Stimulated activated naive CD4-positive, alpha-beta T cell (primary cell): ENCODE measurements at places on chromosomes 5 and 9.
A peak's percentile ranks its signal among the peaks of the same experiment; 100 is the strongest.

DNA sequence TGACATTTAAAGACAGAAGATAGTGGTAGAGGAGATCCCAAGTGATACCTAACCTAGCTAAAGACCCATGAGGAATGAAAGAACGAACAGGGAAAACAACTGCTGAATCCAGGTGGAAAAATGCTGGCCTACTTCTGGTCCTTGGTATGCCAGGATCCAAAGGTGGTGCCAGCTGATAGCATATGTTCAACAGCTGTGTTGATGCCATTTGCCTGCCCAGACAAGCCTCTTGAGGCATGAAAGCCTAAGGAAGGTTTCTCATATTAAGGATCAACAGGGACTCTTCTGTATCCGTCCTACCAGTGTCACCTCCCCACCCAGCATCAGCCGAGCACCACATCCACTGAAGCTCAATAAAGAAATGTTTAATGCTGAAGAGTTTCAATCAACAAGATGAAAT, 225.7 kb upstream of the DMRT1 start:
- DNase-seq: no peak

DNA sequence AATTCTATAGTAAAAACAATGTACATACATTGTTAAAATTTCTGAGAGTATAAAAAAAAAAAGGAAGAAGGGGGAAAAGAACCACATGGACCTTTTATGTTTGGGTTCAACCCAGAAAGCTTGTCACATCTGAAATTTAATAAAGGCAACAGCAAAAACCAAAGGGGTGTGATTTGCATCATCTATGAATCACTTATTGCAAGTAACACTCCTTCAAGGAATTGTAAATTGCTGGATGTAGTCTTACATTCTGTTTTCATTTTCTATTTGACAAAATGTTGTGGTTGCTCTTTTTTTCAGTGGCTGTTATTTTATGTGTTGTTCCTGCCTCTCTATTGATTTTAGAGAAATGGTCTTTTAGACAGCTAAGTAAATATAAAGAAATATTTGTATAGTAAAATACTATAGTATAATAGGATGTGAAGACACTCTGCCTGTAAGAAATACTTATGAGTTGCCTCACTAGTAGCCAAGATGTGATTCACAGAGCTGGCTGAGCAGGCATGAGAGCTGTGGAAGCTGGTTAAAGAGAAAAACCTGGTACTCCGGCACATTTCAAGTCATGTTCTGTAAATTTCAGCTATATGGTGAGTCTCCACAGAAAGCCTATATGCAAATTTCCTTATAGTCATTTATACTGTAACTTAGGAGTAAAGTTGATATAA, 131.1 kb upstream of the CNTLN start:
- no peak for DNase-seq

- no peak for DNase-seq
Measured at GRCh38 chr5:125083981-125084380, 337.5 kb upstream of the ZNF608 start.

- DNase-seq: no peak
Measured at GRCh38 chr9:85553475-85553874, 188.3 kb downstream of the AGTPBP1 start.

GRCh38 chr5:111227801-111228200, 3.6 kb downstream of the CAMK4 start:
- peak; percentile 20 for DNase-seq

DNA sequence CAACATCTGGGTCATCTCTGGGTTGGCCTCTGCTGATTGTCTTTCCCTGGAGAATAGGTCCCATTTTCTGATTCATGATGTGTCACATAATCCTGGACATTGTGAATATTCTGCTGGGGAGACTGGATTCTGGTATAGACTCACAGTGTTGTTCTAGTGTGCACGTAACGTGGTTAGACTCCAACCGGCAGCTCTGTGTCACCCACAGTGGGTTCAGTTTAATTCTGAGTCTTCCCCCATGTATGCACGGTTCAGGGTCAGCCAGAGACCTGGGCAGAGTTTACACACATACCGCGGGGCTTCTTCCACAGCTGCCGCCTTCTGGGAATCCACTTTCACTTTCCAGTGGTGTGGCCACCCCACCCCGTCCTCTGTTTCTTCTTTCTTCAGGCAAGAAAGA, 38.0 kb upstream of the LRRC14B start:
- DNase-seq: no peak

DNA sequence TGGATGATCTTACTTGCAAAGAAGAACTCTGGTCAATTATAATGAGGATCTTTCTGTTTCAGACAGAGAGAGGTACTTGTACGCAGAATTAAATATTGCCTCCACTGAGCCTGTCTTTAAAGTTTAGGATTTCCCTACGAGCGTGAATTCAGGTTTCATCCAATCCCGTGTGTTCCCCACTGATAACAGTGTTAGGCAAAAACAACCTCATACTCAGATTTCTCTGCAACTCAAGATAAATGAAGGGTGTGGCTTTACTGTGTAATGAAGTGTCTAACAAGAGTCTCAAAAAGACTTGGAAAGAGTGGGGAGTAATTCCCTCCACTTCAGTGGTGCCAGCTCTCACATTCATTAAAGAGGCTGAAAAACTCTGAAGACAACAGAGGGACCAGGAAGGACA, 53.2 kb upstream of the ACO1 start:
- DNase-seq: no peak

GRCh38 chr9:95980262-95981125, 105.0 kb downstream of the ERCC6L2 start:
- no peak for DNase-seq

DNA sequence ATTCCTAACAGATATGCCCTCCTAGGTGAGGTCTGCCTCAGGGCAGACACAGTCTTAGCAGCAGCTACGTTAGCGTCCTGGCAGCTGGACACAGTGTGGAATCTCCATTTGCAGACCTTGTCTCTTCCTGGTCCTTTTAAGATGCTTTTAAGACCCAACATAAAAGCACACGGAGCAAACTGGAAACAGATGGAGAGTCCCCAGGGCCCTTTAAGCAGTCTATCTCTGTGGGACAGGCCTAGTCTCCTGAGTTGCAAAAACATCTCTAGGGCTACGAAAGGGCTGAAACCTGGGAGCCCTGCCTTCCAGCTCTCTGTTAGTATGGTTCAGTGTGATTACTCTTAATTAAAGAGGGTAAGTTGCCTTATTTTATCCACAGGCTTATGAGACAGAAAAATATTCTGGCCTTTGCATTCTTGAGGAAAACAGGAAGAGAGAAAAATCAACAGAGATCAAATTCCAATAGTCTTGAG, 66.0 kb upstream of the GNA14 start:
- DNase-seq: no peak

DNA sequence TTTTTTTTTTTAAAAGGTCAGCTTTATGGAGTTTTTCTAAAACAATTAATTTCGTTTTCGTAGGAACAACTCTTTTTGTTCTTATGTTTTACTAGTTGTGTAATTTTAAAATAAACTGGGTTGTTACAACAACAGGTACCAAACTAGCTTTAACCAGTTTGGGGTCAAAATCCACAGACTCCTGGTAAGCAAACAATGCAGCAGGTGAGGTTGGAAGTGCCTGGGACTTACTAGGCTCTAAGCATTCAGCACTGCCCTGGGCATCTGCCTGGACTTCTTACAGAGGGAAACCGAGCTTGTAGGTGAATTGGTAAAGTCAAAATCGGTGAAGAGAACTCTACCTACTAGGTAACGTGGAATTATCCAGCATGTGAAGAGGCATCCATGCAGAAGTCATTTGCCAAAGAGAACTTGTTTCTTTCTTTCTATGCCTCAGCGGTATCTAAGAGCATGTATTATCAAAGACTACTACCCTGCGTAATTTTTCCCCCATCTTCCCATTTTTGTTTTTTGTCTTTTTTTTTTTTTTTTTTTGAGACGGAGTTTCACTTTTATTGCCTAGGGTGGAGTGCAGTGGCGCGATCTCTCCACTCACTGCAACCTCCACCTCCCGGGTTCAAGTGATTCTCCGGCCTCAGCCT, 145.4 kb downstream of the KCTD16 start:
- no peak for DNase-seq

DNA sequence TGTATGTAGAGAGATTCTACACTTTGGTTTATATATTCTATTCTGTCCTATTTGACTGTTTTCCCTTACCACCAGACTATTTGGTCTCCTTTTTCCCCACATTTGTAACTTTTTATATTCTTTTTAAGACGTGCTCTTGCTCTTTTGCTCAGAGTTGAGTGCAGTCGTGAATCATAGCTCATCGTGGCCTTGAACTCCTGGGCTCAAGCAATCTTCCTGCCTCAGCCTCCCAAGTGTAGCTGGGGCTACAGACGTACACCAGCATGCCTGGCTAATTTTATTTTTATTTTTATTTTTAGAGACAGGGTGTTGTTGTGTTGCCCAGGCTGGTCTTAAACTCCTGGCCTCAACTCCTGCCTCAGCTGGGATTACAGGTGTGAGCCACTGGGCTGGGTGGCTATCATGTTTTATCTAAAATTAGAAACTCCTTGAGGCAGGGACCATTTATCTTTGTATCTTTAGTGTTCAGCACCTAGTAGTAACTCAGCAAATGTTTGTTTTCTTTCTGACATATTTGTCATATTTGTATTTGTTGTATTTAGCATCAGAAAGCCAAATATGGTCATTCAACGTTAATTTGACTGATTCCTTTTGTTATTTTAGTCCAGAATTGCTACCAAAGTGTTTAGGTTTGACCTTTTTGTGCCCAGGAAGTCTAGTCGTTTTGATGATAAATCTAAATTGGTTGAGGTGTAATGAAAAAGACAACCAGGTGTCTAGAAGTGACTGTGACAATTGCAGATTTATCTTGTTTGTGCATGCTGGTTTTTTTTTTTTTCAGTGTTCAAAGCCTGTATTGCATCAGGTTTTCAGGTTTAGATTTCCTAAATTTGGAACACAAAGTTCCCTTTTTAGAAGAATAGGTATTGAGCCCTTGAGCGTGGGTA, 44.3 kb downstream of the ERBIN start:
- DNase-seq: no peak

DNA sequence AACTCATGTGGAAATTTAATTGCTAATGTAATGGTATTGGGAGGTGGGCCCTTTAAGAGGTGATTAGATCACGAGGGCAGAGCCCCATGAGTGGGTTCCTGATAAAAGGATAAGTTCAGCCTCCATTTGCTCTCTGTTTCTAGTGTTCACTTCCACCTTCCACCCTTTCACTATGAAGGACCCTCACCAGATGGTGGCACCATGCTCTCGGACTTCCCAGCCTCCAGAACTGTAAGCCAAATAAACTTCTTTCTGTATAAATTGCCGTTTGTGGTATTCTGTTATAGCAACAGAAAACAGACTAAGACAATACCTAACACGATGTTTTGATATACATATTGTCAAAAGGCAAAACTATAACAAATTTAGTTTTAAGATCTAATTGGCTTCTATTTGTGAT, 166.2 kb downstream of the DEPDC1B start:
- no peak for DNase-seq

DNA sequence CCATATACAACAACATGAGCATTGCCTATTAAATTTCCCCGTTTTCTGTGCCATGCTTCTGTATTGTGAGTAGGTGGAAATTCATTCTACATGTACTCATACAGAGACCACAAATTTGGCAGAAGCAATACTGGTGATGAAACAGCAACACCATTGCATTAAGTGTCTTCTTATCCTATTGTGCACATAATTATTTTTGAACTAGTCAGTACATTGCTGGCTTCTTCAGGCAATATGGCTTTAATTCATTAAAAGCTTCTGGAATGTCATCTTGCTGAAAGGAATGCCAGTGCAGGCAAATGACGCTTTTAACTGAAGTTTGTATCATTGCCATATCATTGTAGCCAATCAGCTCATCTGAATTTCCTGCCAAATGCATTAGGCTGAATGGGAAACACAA, 82.6 kb downstream of the KIAA1958 start:
- no peak for DNase-seq

DNA sequence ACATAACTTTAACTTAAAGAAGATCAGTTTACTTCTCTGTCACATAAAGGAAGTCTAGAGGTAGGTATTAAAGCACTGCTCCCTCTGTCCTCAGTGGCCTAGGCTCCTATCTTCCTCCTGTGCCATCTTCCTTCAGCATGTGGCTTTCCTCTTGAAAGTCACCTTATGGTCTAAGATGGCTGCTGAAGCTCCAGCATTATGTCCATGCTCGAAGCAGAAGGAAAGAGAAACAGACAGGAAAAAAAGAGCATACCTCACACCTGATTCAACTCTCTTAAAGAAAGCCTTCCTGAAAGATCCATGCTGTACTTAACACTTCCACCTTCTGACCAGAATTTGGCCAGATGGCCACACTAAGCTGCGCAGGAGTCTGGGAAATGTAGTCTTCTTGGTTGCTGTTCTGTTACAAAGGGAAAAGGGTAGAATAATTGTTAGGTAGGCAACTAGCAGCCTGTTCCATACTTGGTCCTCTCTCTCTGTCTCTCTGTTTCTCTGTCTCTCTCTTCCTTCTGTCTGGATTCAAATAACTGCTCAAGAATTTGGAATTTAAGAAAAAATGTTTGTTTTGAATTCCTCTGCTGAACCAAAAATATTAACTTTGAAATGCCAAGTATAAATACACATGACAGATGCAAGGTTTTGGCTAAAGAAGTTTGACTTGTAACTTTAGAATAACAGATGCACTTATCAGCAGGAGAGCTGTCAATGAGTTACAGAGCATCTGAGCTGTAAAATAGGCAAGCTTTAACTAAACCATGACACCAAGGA, 16.0 kb downstream of the TMEM174 start:
- DNase-seq: no peak

- no peak for DNase-seq
Measured at GRCh38 chr5:143275512-143276363, 127.7 kb downstream of the NR3C1 start.

GRCh38 chr9:86034863-86035734, 64.3 kb downstream of the GOLM1 start:
- DNase-seq: no peak

DNA sequence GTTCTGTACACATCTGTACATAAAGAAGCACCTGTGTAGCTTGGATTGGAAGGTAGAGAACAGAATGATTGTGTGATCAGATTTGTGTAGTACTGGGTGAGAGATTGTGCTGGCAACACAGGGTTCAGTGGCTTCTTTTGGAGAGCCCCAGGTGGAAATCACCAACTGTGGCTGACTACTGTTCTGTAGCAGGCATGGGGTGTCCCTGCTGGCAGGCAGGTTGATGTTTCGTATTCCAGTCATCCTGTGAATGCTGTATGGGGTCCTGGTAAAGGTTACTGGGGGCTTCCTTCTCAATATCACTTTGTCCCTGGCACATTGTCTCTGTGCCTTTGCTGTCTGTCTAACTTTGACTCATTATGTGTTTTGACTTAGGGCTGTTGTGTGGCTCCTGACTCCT, 5.3 kb downstream of the ASPN start:
- no peak for DNase-seq

DNA sequence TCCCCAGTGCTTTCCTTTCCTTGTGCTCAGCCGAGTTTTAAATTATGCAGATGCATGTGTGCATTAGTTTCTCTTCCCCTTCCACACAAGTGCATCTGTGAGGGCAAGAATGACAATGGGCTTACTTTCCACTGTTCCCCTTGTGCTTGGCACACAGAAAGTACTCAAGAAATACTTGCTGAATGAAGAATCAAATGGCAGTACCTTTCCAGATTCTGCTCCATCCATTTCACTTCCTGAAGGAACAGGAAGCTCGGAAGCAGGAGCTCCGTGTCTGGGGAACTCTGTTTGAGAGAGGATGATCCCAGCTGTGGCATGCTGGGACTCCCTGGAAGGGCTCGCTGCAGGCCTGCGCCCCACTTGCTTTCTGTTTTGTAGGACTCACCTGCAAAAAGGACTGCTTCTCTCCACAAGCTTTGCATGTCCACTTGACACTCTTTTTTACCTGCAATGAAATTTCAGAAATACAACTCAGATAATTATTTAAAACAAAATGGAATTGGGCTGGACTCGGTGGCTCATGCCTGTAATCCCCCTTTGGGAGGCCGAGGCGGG, 5.5 kb downstream of the MRNIP start:
- DNase-seq: no peak
